ENCODE measurements at places on chromosomes 2 and 18.

DNA sequence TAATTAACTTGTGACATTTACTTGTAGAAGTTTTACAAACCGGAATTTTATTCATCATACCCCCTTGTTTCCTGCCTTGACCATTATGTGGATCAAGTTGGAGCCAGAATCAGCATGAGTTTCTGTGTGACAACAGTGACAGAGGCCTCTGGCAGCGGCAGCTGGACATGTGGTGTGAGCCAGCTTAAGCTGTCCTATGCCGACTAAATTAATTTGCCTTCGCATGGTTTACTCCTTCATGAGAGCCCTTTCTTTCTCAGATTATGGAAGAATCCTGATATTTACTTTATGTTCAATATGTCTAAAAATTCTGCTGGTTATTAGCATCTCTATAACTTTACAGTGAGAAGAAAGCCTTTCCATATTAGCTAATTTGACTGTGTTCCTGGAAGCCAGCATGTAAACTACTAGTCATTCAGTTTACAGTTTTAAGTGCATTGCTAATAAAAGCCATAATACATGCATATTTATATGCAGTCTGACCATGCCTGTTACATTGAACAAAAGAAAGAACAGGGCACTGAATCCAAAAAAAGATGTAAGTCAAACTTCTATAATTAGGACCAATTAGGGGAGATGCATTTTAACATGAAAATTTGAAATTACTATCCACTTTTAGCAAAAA lies 495.8 kb upstream of the ACVR2A start:
- DNase-seq = no peak

- DNase-seq = no peak
Observed at GRCh38 chr2:218020966-218021535, 18.3 kb upstream of the TNS1 start.

- DNase-seq = no peak
Observed at GRCh38 chr18:63258749-63259566, 60.6 kb downstream of the BCL2 start.

DNA sequence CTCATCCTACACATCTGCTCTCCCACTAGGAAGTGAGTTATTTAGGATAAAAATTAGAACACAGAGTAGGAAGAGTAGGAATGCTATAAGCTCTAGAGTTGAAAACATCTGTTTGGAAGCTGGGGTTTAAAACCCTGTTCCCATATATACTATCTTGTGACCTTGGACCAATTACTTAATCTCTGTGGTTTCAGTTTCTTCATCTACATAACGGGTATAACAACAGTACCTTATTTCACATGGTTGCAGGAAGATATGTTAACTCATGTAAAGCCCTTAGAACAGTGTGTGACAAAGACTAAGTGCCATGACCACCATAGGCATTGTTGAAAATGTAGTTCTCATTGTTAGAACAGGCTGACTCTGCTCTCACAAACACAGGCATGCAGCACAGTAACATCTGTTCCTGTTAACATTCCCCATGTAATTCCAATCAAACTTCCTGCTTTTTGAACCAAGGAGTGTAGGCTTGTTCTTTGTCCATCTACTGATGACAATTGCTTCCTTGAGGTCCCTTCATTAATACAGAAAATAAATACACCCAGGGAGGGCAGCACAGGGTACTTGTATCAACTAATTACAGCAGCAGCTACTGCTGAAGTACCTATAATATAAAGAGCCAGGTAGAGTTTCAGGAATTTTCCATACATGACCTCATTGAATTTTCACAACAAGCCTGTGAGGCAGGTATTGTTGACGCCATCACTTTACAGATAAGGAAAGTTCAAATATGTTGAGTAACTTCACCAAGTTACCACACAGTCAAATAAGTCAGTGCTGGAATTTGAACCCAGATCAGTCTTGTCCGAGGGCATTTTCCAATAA lies 204.2 kb downstream of the L3MBTL4 start:
- peak; percentile 3 for DNase-seq

DNA sequence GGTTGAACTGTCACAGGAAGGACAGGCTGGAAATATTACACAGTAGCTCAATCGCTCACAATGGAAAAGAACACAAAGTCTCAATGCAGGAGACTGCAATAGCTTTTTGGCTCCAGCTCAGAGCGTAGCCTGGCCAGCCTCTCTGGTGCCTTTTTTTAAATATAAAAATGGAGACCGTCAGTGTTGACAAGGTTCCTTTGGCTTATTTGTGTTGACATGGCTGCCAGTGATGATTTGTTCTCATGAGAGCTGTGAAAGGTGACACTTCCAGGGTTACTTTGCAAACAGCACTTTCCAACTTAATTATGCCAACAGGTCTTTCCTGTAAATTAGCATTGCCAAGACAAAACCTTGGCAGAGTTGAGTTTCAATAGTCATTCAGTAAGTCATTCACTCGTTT lies 70.8 kb downstream of the KCNE4 start:
- DNase-seq = no peak

DNA sequence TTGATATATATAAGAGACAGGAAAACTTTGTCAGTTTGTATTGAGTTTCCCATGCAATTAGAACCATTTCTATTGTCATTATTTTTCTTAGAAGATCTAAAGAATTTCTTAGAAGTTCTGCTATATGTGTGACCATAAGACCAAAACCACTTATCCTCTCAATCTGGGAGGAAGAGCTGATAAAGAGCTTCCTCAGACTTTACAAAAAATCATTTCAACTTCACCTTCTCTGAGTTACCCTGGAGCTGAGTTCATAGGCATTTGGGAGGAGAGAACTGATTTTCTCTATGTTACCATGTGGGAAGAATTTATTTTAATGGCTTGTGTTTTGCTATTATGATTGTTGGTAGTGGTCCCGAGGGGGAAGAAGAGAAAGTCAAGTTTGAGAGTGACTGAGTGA lies 329.3 kb downstream of the GPD2 start:
- no peak for DNase-seq

GRCh38 chr2:6948677-6949351 lies 31.6 kb downstream of the RNF144A start:
- DNase-seq = no peak

GRCh38 chr2:176132205-176133171 lies 3.0 kb downstream of the HOXD8 start:
- DNase-seq = no peak

DNA sequence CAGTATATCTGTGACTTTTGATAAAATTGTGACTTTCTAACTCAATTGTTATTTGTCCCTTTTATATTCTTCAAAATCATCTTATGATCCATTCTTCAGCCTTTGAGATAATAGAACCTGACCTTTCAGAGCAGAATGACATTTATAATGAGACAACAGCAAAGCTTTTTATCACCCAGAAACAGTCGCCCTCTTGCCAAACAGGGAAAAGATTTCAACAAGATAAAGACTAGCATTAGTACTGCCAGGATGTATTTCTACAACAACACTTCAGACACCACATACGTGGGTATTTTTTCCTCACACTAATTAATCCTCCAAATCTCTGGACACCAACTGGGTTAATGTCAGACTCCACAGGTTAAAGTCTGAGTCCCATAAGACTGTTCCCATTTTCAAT lies 249.0 kb downstream of the ZNF804A start:
- peak; percentile 58 for DNase-seq

GRCh38 chr18:38010971-38011857 lies 445.6 kb upstream of the CELF4 start:
- no peak for DNase-seq

- no peak for DNase-seq
Observed at GRCh38 chr2:226352941-226353560, 446.6 kb downstream of the IRS1 start.
